LHCN-M2 (cell line): ENCODE measurements at places on chromosomes 6 and 20.
A peak's percentile ranks its signal among the peaks of the same experiment; 100 is the strongest.

DNA sequence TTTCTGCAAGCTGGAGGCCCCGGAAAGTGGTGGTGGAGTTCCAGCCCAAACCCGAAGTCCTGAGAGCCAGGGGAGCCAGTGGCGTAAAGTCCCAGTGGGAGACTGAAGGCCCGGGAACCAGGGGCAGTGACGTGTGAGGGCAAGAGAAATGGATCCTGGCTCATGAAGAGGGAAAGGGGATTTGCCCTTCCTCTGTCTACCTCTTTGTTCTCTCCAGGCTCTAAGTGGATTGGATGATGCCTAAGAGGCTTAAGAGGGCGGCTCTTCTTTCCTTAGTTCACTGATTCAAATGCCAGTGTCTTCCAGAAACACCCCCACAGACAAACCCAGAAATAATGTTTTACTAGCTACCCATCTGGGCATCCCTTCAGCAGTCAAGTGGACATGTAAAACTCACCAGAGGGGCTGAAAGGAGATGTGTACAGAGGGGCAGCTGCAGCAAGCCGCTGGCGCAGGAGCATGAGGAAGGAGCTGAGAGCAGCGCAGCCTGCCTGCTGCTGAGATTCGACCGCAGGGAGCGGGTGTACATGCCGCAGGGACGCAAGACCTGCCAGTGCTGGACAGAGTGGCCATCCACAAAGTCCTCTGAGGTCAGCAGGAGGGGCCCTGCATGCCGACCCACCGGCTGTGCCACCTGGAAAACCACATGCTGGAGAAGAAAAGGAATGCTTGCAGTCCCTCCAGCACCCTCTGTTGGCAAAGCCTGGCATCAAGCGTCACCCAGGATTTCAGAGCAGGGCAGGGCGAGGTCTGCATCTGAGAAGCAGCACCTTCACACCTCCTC is 29.5 kb downstream of the CDYL start:
- DNase-seq: no peak

- DNase-seq: no peak
These were observed 189.7 kb upstream of the NOX3 start for GRCh38 chr6:155645325-155645724.

DNA sequence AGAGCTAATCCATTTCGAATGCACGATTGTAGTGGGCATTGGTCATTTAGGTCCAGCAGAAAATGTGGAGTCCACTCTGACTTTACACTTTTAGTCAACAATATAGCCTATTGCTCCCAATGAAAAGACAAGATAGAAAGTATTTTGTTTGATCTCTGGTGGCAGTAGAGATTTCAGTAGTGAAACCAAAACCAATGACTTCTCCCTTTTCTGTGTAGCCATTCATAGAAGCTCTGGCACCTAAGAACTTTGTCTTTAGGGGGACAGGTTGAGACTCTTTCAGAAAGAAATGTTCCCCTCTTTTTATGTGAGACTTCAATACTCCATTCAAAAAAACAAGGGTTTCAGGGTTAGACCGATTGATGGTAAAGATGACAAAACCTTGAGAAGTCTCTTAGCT is 510.8 kb upstream of the POU3F2 start:
- DNase-seq: no peak

DNA sequence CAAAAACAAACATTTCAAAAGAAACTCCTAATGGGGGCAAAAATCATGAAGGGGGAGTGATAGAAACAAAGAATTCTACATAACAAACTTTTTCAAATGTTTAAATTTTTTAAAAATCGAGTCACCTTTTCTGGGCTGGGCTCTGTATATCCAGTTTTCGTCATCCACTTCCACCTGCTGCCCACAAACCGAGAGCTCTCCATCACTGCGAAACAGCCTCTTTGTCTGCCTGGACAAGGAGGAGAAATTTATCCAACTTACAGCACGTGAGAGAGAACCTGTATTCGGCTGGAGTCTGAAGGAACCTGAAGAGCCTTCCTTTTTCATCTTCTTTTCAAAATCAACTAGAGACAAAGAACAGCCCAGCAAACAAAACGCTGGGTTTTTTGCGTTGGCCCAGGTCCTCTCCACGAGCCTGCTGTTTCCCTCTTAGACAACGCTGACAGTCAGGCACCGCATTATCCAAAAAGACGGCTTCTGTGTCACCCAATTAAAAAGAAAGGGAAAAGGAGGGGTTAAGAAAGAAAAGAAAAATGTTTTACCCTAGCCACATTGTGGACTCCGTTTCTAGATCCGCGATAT is 72.4 kb upstream of the NHSL1 start:
- DNase-seq: no peak

DNA sequence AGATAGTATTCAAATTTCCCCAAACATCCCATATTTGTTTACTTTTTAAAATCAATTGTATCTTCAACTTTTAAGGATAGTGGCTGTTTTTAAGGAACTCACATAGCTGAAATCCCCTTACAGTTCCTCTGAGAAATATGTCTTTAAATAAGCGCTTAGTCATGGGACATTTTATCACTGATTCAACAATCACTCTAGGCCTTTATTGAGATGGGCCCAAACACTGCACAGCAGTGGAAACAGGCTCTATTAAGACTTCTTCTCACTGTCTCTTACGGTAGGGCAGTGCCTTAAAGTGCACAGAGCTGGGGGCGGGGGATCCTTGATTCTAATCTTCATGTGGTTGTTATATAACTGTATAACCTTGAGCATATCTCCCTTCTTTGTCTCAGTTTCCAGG is 59.8 kb upstream of the RREB1 start:
- DNase-seq: no peak

DNA sequence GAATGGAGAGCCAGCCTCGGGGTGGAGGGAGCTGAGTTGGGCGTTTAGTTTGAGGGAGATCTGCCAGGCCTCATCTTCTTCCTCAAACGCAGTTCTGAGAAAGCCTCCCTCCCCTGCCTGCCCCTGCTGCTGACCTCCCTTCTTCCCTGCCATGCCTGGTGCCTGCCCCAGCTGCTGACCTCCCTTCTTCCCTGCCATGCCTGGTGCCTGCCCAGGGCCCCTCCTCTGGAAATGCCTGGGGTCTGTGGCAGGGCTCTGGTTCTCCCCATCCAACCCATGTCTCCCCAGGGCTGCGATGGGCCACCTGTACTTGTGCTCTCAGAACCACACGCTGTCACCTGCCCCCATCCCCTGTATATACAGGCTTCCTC is 114.6 kb downstream of the VEGFA start:
- no peak for DNase-seq

GRCh38 chr20:33753763-33754162 is 22.0 kb downstream of the ZNF341 start:
- DNase-seq: peak; percentile 60

GRCh38 chr6:56334937-56335336 is 87.6 kb upstream of the COL21A1 start:
- DNase-seq: peak; percentile 81

- no peak for DNase-seq
These were observed 550.5 kb upstream of the MARCKS start for GRCh38 chr6:113306552-113307145.

GRCh38 chr6:52077180-52077884 is 10.1 kb downstream of the PKHD1 start:
- no peak for DNase-seq

DNA sequence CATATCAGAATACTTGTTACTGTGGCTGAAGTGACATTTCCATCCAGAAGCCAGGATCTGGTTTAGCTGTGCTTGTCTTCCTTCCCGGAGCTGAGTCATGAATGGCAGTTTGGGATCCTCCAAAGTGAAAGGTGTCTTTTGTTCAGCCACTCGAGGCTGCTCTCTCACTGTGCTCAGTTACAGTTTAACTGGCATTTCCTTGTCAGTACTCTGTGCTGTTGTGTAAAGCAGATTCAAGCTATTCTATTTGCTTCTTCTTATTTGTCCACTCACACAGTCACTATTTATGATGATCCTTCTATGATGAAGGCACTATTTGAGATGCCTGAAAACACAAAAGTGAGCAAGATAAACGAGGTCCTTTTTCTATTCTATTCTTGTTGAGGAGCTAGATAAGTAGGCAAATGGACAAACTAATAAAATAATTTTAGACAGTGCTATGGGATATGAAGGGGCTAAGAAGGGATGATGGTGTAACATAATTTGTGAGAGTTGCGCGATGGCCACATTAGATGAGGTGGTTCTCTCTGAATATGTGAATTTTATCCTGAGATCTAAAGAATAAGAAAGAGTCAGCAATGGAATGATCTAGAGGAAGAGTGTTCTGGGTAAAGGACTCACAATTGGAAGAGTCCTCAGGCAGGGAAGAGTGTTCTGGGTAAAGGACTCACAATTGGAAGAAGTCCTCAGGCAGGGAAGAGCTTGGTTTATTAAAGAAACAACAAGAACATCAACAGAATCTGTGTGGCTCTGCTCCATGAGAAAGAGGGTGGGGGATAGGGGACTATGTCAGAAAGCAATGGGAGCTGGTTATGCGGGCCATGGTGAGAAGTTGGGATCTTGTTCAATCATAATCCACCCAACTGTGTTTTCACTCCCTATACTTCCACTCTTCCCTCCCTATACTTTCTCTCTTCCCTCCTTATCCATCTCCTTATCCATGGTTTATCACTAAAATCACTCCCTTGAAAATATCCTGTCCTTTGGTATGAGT is 40.1 kb downstream of the CYP24A1 start:
- peak; percentile 63 for DNase-seq

DNA sequence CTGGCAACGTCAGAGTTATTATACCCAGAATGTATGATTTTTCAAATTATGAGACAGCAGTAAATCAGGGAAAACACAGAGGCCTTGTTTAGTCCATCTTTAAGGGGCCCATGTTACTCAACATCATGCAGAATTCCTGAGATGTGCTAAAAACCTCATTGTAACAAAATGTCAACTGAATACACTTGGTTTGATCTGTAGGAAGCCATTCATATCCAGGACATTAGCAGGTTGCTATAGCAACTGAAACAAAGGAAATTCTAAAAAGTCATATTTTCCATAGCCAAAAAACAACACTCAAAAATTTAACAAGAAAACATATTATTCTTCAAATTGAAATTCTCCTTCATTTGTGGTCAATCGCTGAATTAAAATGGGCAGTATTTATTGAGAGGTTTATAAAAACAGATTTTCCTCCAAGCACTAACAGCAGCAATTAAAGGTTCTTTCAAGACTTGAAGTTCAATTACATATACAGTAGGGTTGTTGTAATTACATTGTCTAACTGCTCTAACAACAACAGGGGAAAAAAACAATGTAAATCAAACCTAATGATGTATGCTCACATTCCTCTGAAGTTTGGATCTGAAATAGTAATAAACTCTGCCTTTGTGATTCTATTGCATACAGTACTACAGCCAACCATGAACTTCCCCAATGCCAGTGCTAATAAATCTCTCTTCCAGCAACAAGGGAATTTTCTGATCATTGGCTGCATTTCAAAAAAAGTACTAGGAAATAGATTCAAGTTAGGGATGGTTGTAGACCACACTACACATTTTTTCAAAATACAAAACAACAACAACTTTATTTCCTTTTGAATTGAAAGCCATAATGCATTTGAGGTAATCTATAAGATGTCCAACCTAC is 34.9 kb downstream of the COL12A1 start:
- DNase-seq: no peak

DNA sequence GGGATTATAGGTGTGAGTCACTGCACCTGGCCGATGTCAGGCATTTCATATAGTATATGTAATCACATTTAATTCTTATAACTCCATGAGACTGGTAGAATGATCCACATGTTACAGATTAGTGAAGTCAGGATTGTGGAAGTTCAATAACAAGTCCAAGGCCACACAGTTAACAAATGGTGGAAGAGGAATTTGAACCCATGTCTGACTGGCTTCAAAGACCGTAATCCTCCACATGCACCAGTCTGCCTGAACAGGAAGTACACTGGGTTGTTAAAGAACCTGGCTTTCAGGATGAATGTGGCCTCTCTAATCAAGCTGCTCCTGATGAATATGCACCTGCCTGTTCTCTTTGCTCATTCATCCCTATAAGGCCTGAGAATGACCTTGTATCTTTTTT is 122.0 kb upstream of the HDAC2 start:
- DNase-seq: no peak

DNA sequence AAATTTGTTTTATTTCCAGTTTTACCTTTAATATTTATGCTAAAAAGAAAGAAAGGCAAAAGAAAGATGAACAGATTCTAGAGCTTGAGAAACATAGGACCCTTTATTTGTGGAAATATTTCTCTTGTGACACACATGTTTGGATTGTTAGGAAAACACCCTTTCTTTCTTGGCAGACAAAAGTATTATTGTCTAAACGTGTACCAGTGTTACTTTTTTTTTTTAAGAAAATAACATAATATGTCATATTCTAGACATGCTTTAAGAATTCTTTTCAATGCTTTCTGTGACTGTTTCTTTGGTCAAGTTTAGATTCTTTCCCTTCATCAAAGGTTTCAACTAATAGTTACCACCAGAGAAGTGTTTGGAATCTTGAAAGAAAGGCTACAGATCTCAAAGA is 183.4 kb upstream of the CNR1 start:
- DNase-seq: no peak

DNA sequence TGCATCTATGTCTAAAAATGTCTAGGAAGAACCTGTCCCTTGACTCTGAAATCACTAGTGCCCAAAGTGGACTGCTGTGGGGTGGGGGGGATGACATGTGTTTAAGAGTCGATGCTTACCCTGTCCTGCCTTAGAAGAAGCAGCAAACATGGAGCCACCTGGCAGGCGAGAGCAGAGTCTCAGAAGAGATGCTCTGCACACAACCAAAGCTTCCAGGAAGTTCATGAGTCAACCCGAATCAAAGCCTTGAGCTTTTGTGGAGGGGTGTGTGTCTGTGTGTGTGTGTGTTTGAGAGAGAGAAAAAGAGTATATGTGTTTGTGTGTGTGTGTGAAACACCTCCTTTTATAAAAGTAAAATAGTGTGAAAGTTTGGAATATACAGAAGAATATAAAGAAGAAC is 269.9 kb downstream of the ALDH8A1 start:
- DNase-seq: no peak

DNA sequence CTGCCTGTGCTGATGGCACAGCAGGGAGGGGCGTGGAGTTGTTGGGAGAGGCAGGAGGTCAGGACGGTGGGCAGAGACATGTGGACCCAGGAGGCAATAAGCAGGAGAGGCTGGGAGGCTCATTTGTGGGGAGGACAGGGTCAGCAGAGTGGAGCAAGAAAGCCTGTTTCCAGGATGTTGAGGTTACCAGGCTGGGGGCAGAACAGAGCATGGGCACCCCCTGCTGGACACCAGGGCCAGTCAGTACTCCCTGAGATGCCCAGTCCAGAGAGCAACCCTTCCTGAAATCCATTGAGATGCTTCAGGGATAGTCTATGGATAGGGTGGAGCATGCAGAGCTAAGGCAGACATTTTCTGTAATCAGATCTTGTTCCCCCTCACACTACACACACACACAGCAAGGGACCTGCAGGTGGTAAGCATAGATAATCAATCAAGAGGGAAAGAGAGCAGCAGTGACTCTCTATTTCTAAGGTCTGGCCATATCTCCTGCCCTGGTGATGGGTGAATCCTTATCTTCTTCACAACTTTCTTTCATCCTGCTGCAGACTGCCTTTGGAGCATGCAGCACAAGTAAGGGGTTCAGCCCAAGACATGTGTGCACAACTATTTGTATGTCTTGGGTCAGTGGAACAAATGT is 41.7 kb downstream of the MOCS1 start:
- peak; percentile 70 for DNase-seq
